ENCODE measurements at places on chromosomes 7 and 10. TPM values are rescaled to one million over a fixed set of nuclear protein-coding genes. Genes with fewer than 3 reads are reported as not detected.

DNA sequence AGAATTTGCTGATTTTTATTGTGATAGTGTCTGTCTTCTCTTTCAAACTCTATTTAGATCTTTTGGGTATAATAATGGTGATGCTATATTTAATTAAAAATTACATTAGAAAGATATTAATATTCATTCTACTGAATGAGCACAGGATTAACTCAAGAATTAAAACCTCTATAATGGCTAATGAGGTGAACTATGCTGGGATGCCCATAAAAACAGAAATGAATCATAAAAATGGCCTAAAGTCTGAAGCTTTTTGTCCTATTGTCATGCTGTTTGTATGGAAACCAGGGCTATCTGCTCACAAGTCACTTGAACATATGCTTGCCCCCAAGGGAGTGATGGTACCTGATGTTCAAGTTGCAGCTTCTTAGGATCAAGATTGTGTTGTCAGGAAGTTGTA is 76.2 kb upstream of the ICA1 start:
- DNase-seq, result no peak

- DNase-seq, result no peak
Measured at GRCh38 chr10:6643962-6644361, 63.9 kb upstream of the PRKCQ start.

- DNase-seq, result no peak
Measured at GRCh38 chr7:66377714-66378113, 172.6 kb downstream of the TPST1 start.

DNA sequence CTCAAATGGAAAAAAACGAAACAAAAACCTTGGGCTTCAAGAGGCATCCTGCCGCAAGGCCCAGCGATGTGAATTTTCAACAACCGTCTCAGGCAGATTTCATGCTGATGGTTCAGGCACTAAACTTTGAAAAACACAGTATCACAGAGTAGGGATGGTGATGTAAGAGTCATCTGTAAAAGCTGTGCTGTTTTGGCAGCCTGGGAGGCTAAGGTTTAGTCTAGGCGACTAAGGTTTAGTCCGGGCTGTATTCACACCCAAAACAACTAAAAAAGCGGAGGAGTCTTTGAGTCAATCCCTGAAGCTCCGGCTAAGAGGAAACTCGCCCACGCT is 420 bp upstream of the MINPP1 start:
- no peak for DNase-seq

GRCh38 chr7:13197501-13197900 is 510.1 kb downstream of the ARL4A start:
- no peak for DNase-seq

Gene PMPCB
- total RNA-seq, result 70.8 TPM

- no peak for DNase-seq
Measured at GRCh38 chr10:5440206-5440605, 27.8 kb downstream of the NET1 start.

DNA sequence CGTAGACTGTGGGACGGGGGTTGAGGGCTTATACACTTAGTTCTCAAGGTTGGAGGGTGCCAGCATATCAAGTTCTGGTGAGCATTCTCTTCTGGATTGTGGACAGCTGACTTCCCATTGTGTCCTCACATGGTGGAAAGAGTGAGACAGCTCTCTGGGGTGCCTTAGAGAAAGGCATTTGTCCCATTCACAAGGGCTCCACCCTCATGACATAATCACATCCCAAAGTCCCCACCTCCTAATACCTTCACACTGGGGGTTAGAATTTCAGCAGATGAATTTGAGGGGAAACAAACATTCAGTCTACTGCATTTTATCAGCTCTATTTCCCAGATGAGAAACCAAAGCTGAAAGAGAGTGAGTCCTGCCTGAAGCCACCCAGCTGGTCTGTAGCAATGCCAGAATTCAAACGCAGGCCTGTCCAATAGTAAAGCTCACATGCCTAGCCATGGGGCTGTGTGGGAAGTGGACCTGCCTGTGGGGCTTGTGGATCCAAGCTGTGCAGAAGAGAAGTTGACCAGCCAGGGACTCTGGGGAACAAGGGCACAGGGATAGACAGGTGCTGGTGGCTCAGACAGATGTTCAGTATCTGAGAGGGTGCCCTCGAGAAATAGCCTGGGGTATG is 34.9 kb upstream of the LOXL4 start:
- DNase-seq, result no peak

GRCh38 chr10:126247446-126247975 is 140.8 kb downstream of the ADAM12 start:
- no peak for DNase-seq

DNA sequence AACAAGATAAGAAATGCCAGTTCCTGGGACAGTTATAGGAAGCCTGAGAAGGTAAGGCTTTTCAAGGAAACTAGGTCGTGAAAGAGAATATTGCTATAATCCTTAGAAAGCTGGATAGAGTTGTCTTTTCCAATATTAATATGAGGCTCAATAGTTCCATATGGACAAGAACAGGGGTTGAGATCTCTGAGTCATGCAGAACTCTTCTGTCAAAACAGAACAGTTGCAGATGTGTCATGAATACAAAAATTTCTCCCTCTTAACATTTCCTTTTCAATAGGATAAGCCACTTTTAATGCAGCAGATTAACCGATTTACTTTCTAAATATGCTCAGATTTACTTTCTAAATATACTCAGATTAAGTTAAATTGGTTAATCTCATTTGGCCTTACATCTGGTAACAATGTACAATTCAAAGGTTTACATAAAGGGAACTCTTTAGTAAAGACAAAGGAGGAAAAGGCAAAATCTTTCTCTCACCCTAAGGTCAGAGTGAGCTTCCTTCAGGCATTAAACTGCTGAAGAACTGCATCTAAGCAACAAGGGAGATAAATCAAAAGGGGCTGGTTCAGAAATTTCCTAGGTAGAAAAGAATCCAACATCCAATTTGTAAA is 104.7 kb upstream of the PCDH15 start:
- DNase-seq, result no peak

DNA sequence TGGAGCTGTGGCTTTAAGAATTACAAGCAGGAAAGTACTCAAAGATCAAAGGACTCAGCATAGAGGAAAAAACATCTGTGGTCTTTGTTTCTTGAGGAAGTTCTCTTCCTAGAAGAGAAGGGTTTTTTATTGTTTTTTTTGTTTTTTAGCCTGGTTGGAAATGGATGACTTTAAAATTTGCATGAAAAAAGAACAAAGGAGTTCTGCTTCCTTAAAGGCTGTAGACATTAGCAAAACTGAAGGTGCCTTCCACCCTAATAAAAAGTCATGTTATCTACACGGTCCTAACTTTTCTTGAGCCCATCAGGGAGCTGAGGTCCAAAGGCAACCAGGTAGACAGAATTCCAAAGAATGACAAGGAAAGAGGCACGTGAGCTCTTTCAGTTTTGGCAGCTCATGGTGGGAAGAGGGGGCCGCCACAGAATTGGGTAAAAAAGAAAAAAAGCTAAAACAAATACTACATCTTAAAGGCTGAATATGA is 356.6 kb downstream of the SH2D4B start:
- no peak for DNase-seq

All from type B pancreatic cell (in vitro differentiated cells).